PC-9 (cell line): ENCODE measurements at places on chromosomes 5 and 9. TPM values are rescaled to one million over a fixed set of nuclear protein-coding genes. Genes with fewer than 3 reads are reported as not detected.

Gene C7
- not detected in 2 replicates for total RNA-seq

Gene GRXCR2
- total RNA-seq: not detected in 2 replicates

GRCh38 chr9:79256691-79257213 lies 315.0 kb upstream of the TLE4 start:
- DNase-seq: no peak

DNA sequence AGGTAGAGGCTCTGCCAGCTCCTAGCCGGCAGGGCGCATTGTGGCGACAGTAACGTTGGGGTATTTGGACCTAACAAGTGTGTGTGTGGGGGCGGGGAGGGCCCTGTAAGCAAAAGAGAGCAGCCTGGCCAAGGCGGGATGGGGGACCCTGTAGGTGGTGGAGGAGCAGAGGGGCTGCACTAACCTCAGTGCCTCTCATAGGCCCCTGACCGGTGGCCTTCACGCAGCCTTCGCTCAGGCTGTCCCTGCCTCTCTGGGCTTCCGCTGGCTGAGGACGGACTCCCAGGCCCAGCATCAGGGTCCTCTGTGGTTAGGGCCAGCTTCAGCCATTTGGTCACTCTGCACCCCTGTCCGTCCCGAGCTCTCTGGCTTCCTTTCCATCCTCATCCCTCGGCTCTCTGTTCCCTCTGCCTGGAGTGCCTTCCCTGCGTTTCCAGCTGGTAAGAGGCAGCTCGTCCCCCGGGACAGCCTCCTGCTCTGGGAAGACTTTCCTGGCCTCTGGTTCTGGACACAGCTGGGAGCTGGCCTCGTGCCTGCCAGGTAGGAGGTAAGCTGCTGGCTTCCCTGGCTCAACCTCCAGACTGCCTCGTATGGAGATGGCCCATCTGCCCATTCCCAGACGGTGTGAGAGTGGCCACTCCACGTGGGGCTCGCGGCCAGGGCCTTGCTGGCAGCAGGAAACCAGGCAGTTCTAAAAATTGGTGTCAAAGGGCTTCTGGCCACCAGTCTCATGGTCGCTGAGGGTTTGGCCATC lies 39.3 kb upstream of the PHYKPL start:
- DNase-seq: no peak

GRCh38 chr9:135586601-135587109 lies 25.1 kb downstream of the PAEP start:
- no peak for DNase-seq
